ENCODE measurements at places on chromosomes 7 and 10. TPM values are rescaled to one million over a fixed set of nuclear protein-coding genes. Genes with fewer than 3 reads are reported as not detected.

- H3K27ac ChIP-seq, result no peak overlapping the region
- peaks cover 39% of the 10 kb centered on the region for H3K4me1 ChIP-seq
- H3K4me3 ChIP-seq, result no peak overlapping the region
Measured at GRCh38 chr7:47337531-47337930, 244.4 kb downstream of the TNS3 start.

DNA sequence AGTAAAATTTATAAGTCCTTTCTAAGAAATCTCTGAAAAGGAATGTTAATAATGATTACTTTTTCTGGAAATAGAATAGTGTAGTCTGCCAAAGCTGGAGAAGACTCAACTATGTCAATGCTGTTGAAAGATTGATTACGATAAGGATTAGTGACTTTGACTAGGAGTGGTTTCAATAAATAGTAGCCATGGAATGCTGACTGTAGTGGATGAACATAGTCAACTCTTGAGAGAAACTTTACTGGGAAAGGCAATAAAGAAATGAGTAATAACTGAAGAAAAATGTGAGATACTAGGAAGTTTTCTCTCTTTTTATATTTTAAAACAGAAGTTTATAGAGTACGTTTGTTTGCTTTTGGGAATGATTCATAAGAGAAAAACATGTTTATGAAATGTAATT, 105.0 kb upstream of the CDK13 start:
- no peaks in the 10 kb centered on the region for H3K36me3 ChIP-seq
- H3K4me3 ChIP-seq, result no peak overlapping the region
- no peak for DNase-seq

DNA sequence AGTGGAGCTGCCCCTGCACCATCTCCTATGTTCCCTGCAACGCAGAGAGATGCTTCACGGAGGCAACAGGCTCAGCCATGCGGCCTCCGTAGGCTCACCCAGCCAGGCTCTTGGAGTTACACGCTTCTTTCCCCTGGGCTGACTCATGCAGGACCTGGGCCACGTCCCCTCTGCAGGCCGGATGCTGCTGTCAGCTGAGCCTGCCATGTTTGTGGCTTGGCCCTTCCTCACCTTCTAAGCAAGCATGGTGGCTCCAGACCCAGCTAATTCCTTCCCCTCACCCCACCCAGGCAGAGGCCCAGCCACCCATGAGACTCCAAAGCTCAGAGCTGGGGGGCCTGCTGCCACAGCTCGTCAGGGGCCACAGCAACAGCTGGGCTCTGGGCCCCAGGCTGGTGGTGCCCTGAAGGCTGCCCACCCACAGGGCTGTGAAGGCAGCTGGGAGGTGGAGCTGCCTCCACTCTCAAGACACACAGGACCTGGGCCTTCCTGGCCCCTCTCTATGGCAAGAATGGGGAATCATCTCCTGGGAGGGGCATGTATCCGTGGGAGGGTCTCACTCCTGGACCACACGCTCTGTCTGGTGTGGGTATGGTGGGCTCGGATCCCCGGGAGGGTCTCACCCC, 219.6 kb downstream of the ELFN1 start:
- peaks cover 12% of the 10 kb centered on the region for H3K4me1 ChIP-seq
- peaks cover 15% of the 10 kb centered on the region for H3K36me3 ChIP-seq

- H3K27me3 ChIP-seq, result no peaks in the 10 kb centered on the region
- no peak overlapping the region for H3K4me3 ChIP-seq
- no peak for DNase-seq
- no peak overlapping the region for H3K27ac ChIP-seq
Measured at GRCh38 chr10:23015021-23015707, 80.2 kb upstream of the MSRB2 start.

DNA sequence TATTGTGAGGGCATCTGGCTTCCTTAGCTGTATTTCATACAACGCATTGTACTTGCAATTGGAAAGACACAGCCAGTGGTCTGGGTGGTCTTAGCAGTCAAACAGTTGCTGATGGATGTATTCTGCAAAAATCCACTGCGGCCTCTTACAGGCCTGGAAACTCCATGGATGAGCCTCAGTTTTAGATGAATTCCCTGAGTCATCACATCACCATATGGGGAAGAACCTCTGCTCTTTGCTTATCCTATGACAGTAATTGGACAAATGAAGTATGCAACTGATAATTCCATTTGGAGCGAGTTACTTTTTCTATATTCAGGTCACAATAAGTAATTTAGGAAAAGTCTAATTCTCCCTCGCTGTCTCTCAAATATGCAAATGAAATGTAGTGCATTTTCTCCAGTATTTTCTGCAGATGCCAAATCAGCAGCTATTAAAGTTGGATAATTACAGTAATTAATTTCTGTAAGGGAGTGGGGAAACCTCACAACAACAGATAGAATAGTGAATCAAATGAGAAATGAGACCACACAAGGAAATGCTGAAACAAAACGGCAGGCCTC, 78.8 kb downstream of the WDFY4 start:
- H3K4me1 ChIP-seq, result no peaks in the 10 kb centered on the region
- no peak overlapping the region for H3K4me3 ChIP-seq
- DNase-seq, result no peak
- H3K27ac ChIP-seq, result no peak overlapping the region
- no peaks in the 10 kb centered on the region for H3K36me3 ChIP-seq
- no peaks in the 10 kb centered on the region for H3K27me3 ChIP-seq

TACC2 gene
- 11.2 TPM for total RNA-seq

ADIRF gene
- total RNA-seq, result not detected

ABCB4 gene
- 15.0 TPM for total RNA-seq

GRID2IP gene
- total RNA-seq, result not detected
